ENCODE measurements at places on chromosomes 4 and X.

DNA sequence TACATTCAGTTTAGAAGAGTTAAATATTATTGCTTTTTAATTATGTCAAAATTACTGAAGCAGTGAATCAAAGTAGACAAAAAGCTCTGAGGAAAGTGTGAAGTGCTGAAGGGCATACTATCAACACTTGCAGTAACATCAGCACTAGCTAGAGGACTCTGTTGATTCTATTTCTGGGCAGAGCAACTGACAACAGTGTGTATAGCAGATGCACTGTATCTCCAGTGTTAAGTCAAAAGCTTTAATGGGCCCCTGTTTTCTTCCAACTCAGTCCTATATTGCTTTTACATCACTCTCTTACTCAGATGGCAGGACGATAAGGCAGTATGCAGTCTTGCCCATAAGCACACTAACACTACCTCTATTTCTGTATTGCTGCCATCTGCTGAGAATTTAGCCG, 435.2 kb upstream of the AMOT start:
- no peak for DNase-seq

DNA sequence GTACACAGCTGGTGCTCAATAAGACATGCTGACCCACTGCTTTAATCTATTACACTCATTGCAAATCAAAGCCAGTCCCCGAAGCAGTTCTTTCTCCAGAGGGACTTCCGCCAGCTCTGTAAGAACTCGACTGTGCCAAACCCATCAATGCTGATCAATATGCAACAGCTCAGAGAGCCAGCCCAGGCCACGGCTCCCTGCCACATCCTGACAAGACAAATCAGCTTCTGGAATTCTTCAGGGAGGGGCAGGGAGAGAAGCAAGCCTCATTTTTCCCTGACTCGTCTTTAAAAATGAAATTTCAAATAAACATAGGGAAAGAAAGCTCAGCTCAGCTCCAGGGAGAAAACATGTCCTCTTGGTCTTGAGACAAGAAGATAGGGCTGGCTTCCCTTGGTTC, 5.3 kb upstream of the ADRA2C start:
- DNase-seq = no peak

DNA sequence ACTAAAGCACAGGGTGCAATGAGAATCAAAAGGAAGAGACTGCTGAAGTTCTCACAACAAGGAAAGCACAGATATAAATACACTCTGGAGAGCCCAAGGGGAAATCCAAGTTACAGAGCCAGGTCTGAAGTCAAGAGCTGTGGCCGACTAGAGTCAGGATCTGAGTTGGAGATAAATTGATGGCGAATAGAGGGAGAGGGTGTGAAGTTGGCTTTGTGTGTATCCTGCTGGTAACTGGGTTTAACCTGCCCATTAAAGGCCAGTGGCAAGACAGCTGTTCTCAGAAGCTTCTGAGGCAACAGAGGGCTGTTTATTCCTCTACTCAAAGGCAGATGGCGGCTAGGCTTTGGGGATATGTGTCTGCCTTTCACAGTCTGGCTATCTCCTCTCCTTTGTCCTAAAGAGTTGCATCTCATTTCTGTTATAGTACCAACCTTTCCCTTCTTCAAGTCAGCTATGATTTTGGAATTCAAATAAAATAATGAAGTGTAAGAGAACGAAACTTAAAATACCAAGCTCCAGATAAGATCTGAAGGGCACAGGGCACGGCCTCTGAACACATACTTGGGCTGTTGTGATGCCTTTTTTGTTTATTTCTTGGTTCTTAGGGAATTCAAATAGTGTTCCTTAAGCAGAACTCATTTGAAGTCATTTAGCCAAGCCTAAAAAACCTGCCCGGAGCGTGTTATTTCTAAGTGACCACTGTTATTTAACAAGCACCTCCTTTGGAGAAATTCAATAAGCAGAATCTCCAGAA, 142.1 kb downstream of the APBB2 start:
- DNase-seq = peak; percentile 42

DNA sequence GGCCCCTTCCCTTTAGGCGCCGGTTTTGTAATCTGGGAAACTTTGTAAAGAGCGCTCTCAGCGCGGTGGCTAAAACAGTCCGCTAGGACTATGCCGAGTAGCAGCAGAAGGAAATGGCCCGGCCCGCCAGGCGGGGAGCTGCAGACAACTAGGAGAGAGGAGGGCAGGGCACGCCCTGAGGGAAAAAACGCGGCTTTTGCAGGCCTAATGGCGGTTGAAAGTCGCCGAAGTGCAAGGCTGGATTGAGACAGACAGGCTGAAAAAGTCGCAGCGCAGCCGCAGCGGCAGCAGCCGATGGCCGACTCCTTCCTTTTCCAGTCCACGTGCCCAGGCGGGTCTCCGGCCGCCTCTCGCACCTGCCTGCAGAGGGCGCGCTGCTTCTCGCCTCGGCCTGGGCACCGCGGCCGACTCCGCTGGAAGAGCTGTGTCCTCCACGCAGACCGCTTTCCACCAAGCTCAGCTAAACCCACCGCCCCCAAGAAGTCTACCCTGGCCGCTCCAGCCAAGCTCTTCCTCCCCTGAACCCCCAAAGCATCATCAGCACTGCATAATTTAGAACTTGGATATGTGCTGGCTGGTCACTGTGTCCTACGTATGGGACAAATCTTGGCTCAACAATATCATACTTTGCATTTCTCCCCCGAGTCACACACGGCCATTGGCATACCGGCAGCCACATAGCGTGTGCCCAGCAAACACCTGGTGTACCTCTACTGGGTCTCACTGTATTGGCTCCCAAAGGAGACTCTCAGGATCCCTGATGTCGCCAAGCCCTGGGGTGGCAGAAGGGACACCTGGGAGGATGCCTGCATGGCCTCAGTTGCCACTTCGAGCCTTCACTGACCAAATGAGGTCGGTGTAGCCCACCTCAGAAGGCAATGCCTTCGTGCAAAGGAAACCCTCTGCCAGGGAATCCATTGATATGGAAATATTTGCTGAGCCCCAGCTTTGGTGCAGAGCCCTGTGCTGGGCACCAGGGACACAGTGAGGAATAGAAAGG, 14.5 kb downstream of the SLC25A5 start:
- DNase-seq = no peak

DNA sequence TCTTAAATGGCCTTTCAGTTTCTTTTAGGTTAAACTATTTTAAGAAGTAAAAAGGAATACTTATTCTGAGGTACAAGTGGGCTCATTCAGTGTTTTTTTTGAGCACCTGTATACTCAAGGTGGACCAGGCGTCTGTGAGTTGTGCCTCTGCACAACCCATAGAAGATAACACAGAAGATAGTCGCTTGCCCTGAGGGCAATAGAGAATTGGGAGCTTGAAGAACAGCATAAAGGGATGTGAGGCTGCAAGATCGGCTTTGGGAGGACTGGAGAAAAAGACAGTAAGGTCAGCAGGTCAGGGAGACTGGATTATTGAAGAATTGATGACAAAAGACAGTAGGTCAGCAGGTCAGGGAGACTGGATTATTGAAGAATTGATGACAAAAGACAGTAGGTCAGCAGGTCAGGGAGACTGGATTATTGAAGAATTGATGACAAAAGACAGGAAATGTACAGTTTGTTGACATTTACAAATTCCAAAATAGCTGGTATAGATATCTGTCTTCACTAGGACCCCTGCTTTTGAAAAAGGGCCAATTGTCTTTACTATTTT, 3.1 kb downstream of the CPE start:
- no peak for DNase-seq

DNA sequence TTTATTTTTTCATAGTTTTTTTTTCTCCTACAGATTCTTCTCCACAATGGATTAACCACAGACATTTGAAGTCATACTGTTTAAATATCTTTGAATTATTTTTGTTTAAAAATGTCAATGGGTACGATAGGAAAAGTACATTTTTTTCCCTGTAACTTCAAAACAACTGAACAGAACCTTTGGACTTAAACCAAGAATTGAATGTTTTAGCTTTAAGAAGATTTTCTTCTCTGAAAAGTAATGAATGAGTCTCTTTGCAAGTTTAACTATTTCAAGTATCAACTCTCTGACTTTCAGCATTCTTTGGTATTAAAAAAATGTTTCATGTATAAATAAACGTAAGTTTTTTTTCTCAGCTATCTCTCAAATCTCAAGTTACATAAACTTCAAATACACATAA, 364.3 kb downstream of the FBXO8 start:
- no peak for DNase-seq

DNA sequence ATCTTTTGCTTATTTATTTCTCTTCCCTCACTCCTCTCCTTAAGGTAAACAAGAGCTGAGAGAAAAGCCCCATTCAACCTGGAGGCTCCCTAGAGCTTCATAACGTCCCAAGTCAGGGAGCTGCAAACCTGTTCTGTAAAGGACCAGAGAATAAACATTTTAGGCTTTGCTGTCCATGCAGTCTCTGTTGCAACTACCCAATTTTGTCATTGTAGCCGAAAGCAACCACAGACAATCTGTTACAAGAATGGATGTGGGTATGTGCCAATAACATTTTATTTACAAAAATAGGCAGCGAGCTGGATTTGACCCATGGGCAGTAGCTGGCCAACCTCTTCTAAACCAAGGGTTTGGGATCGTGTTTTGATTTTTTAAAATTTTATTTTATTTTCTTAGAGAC, 71.3 kb upstream of the TBL1X start:
- no peak for DNase-seq

- DNase-seq = no peak
Measured at GRCh38 chr4:85779165-85779564, 304.2 kb downstream of the ARHGAP24 start.

DNA sequence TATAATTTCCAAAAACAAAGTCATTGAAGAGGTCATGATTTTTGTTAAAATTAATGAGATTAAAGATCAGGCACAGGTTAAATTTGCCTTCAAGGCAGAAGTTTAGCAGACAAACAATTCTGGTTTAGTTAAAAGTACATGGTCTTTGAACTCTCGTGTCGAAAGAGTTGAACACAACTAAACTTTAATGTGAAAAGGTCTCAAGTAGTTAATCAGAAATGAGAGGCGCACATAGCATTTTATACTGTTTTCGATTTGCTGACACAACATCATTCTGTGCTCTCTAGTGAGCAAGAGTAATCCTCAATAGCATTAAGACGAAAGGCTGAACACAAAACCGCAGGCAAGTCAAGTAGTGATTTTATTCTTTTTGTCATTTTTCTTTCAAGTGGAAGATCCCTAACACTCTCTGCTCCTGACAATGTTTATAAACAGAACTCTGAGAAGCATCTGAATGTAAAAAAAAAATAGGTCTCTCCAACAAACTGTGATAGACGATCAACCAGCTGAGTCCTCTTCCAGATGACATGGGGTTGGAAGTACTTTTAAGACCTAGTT, 49.8 kb downstream of the SH3RF1 start:
- no peak for DNase-seq

DNA sequence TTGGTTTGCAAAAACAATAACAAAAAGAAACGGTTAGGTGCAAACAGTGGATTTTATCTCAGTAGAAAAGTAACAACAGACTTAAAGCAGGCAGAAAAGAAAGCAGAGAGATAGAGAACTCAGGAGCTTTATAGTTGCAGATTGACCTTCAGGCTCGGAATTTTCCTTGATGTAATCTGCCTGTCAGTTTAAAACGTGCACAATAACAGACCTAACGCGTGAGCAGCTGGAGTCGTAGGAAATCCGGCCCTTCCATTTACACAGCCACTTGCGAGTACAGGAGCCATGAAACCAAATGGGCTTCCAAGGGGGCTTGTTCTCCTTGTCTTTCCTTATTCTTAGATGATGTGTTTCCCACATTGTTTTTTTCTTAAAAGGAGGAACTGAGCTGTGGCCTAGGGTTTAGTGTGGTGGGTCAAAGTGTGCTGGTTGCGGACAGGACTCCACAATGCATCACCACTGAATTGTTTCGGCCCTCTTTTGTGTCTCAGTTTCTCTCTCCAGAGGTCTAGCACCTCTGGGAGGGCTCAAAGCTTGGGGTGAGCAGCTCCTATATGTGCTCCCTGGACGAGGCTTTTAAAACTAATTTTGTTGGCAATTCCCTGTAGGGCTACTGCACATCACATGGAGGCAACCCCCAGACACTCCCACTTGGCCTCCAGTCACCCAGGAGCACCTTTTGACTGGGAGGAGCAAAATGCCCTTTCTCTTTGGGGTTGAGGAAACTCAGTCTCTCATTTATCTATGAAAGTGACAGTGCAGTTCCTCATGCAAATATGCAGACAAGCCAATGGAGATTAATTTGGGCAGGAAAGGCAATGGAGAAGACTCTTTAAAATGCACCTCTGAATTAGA, 13.9 kb upstream of the MPP1 start:
- no peak for DNase-seq
